ENCODE measurements at places on chromosomes 1 and 21.

- no peak for DNase-seq
These were observed 37.3 kb downstream of the MACO1 start for GRCh38 chr1:25468033-25468432.

GRCh38 chr1:162088281-162088969 lies 18.9 kb downstream of the NOS1AP start:
- no peak for DNase-seq

- DNase-seq: no peak
These were observed 25.9 kb downstream of the SLC27A3 start for GRCh38 chr1:153801028-153801625.

- DNase-seq: no peak
These were observed 82.1 kb downstream of the GFI1 start for GRCh38 chr1:92404661-92405060.

DNA sequence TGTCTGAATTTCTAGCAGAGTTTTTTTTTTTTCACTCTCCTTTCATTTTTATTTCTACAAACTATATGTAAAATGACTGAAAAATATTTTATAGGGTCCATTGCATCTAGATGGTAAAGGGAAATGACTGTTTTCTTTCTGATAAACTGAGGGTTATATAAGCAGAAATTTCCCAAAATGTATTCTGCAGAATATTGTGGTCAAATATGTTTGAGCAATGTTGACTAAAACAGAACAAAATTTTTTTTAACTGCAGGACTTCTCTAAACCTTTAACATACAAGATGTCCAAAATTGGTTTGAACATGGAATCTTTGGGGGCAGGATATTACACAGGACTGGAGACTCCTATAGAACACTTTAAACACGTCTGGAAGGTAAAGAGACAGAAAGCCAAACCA lies 190.5 kb downstream of the TOMM20 start:
- no peak for DNase-seq

All from COR-L47 (cell line).